ENCODE measurements at places on chromosomes 5 and 9.

DNA sequence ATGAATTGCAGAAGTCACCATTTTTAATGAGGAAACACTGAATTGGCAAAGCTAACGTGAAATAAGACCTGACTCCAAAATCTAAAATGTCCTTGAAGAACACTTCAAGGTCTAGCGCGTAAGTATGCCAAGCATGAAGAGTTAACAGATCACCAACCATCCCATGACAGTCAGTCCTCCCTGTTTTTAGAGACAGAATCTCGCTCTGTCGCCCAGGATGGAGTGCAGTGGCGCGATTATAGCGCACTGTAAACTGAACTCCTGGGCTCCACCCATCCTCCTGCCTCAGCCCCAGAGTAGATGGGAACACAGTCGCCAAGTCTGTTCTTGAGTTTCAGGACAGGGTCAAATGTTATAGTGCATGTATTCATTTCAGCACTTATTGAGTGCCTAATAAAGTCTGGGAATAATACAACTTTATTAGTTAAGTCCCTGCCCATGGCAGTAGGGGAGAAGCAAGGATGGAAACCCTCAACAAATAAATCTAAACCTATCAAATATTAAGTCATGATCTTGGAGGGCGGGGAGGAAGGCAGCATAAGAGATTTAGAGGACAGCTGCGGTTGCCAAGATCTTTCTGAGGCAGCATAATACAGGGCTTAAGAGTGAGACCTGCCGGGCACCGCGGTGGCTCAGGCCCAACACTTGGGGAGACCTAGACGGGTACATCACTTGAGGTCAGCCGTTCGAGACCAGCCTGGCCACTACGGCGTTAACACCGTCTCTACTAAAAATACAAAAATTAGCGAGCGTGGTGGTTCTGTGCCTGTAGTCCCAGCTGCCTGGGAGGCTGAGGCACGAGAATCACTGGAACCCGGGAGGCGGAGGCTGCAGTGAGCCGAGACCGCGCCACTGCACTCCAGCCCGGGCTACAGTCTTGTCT lies 1.1 kb downstream of the ATPSCKMT start:
- no peak for DNase-seq

DNA sequence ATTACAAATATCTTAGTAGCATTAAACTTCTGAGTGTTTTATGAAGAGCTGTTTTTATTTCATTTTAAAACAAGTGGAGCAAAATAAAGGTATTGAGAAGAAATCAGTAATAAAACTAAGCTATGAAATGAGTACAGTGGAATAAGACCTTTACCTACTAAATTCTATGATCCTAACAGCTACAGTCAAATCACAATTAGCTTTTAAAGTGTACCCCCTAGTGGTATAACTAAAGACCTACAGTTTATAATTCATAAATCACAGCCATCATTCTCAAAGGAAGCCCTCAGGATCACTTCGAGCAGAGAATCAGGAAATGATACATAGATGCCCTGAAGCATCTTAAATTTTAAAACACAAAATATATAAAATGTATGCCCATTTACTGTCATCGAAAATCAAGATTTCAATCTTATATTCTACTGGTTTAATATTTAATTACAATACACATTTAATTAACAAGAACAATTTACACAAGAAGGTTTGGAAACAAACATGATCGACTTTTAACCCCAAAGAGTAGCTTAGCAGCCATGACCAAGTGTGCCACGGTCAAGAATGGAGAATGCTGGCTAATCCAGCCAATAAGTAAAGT lies 12.3 kb downstream of the CCNH start:
- DNase-seq = no peak

- no peak for DNase-seq
Measured at GRCh38 chr5:168870910-168871309, 291.7 kb upstream of the PANK3 start.

GRCh38 chr5:68148096-68148495 lies 67.5 kb upstream of the PIK3R1 start:
- no peak for DNase-seq

- no peak for DNase-seq
Measured at GRCh38 chr5:85334-85995, 6.5 kb upstream of the PLEKHG4B start.

- no peak for DNase-seq
Measured at GRCh38 chr5:147303976-147304375, 69.2 kb downstream of the STK32A start.

GRCh38 chr5:64839936-64840335 lies 71.2 kb downstream of the CWC27 start:
- no peak for DNase-seq

DNA sequence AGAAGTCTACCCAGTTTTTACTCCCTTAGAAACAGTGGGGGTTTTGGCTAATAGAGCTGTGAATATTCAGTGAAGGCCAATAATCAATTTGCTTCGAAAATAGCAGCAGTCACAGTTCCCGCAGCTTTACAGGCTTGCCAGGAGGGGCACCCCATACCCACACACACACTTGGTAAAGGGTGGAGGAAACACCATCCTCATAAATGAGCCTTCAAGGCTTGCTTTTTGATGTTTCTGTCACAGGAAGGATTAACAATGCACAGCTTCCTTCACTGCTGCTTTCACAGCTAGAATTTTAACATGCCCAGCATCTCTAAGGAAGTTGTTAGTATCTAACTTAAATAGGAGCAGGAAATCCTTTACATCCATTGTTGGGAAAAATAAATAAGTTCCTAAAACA lies 1247.5 kb upstream of the C9orf72 start:
- DNase-seq = no peak

DNA sequence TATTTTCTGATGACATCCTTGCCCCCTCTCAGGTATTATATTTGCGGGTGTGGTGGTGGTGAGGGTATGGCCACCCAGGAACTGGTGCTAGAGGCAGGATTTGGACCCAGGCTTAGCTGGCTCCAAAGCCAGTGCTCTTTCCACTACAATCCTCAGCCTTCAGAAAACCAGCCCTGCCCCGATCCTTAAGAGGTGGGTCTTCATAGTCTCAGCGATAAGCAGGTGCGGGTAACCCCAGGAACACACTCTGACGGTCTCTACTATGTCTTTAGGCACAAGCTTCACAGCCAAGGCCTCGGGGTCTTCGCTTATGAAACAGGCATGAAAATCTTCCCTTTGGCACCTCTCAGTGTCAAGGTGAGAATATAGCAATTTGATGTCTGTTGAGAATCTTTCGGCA lies 169.3 kb downstream of the FGF18 start:
- no peak for DNase-seq

DNA sequence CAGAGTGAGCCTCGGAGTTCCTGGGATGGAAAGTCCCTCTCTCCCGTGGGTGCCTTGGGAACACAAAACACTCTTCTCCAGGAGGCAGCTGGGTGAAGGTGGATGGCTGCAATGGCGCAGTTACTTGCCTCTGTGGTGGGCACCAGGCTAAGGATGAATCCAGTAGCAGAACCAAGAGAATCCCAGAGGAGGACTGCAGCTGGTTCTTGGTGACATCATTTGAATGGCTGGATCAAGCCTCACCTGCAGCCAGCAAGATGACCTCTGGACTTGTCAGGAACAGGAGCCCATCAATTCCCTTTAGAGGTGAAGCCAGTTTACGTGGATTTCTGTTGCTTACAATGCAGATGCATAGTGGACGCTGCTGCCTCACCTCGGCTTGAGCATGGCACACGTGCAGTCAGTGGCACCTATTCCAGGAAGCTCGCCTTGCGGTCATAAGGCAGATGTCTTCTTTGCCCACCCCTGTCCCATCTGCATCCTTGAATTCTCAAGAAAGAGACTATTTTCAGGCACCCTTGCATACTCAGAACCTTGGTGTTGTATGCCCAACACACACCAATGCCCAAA lies 34.1 kb upstream of the ADAMTS2 start:
- no peak for DNase-seq

- no peak for DNase-seq
Measured at GRCh38 chr9:18143073-18143745, 330.7 kb upstream of the ADAMTSL1 start.

DNA sequence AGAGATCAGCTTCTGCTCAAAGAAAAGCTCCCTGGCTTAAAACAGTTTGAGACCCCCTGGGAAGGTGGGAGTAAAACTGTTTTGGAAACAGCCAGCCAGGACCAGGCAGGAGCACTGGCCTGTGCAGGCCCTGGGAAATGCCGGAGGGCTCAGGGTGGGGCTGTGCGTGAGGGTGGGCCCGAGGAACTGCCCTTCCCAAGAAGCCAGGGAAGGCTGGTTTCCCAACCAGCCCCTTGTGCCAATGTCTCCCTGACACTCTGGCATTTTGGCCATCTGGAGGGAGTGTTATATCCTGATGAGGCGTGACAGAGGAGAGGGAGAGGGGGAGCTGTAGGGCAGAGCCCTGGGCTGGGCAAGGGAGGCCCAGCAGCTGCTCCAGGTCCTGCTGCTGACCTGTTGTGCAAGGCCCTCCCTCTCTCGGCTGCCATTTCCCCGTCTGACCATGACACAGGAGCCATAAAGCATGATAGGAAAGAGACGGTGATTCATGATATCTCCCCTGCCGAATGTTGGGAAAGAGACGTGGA lies 16.1 kb downstream of the OLFML2A start:
- DNase-seq = no peak

DNA sequence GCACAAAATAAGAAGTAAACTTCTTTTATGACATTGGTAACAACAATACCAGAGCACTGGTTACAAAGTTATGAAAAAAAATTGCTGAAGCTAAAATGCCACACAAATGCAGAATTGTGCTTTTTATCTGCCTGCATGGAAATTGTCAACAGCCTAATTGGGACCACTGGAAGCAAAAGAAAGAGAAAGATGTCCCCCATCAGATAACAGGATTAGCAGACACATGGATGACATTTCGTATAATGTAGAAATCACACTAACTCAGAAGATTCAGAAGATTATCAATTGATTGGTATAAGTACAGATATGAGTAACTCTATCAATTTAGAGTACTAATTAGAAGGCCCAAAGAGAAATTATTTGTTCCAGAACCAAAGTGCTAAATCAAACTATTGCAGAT lies 19.1 kb upstream of the FRMD3 start:
- DNase-seq = no peak

GRCh38 chr5:52359261-52359660 lies 428.5 kb upstream of the ITGA1 start:
- DNase-seq = no peak

DNA sequence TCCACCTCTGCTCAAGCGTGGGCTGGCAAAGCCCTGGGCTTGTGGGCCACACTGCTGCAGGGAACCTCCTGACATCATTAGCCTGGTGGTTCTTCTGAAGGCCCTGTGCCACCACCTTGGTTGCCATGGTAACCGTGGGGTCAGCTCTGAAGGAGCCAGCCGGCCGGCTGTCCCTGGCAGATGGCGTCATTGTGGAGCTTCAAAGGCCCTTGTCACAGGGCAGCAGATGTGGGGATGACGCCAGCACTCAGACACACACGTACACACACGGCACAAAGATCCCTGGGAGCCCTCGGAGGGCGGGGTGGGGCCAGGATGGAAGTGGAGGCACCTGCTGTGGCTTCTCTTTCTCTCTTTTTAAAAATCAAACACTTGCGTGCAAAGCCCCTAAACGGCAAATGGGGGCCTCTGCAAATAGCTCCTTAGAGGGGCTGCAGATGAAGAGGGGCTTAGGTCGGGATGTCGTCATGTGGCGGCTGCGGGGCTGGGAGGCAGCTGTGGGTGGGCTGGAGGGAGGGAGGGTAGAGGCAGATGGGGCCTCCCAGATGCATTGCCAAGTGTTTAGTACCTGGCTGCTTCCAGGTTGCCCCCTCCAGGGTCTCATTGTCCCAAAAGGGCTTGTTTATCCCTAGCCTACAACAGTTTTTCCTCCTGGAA lies 19.5 kb upstream of the RPL26L1 start:
- DNase-seq = peak; percentile 15

DNA sequence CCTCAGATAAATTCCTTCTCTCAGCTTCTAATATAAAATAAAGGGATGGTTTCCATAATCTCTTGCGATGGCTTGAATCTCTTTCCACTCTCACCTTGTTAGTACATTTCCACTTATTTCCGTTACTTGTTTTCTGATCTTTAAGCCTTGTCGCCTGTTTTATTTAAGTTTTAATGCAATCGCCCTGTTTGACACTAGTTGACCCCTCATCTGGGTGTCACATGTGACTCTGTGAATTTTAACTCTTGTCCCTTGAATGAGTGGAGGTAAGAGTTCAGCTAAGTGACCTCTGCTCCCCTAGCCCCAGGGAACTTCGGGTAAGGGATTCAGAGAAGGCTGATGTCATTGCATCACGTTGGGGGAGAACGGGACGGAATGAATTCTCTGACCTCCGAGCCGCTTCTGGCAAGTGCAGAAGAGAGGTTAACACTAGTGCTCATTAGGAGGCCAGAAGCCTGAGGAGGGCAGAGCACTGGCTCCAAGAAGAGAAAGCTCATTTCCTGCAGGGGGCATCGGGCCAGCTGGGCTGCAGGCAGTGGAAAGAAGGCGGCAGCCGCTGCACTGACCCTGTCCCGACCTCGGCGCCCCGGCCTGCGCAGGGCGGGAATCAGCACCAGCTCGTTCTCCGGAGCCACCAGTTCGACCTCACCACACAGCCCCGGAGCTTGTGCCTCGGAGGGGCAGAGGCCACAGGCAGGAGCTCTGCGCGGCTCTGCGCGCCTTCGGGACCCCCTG lies 569 bp downstream of the HINT2 start:
- no peak for DNase-seq

DNA sequence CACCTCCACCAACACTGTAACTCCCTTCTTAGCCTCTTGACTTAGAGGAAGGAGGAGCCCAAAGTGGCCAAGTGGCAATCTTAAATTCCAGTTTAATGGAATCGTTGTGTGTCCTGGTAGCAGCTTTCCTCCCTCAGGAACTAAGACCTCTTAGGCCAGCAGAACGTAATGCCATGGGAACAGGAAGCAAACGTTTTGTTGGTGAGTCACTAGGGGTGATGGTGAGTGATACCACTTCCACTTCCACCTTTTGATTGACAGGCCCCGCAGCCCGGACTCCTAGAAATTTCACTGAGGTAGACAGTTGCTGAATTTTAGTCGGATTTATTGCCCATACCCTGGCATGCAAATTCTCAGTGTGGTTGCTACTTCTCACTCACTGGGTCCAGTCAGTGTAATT lies 94.2 kb upstream of the FBN2 start:
- no peak for DNase-seq

- DNase-seq = no peak
Measured at GRCh38 chr5:159415301-159415937, 85.1 kb upstream of the IL12B start.

- no peak for DNase-seq
Measured at GRCh38 chr9:591292-591691, 250.2 kb upstream of the DMRT1 start.

- no peak for DNase-seq
Measured at GRCh38 chr5:56607551-56607950, 207.8 kb upstream of the MAP3K1 start.

DNA sequence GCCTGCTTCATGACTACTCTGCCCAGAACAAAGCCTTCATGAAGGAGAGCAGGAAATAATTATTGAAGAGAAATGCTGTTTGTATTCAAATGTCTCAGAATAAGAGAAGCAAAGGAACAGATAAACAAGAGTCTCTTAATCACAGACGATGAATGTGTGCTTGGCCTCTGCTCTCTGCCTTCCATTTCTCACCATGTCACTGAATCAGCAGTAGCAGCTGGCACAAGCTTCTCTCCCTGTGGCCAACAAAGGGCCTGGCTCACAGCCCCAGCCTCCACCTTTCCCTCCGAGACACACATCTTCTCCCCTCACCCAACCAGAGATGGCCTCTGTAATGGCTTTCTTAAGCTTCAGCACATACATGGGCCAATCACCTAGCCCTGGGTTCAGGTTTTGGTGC lies 128.1 kb upstream of the SLIT3 start:
- no peak for DNase-seq

Measured in NCI-H1105 (cell line).